ENCODE measurements at places on chromosomes 12 and 14.

DNA sequence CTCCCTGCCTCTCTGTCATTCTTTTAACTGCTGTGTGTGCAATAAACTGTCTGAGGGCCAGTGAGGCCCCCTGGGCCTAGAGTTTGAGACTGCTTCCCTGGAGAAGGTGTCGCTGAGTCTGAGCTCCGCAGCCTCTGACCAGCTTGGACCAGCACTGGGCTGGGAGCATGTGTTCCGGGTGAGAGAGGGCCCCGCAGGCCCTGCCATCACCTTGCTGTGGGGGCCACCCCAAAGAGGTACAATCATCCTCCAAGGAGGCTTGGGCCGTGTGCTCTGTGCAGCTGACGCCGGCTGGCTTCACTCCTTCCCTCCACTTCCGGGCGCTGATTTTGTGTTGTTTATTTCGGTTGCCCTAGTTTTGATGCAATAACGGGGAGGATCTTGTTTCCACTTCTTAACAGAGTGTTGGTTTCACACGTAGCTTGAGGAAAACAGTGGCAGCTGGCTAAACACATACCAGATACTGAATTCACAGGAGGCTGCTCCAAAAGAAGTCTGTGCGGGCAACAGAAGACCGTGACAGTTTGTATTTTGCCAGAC lies 121.6 kb downstream of the TMEM132C start:
- no peak for DNase-seq

DNA sequence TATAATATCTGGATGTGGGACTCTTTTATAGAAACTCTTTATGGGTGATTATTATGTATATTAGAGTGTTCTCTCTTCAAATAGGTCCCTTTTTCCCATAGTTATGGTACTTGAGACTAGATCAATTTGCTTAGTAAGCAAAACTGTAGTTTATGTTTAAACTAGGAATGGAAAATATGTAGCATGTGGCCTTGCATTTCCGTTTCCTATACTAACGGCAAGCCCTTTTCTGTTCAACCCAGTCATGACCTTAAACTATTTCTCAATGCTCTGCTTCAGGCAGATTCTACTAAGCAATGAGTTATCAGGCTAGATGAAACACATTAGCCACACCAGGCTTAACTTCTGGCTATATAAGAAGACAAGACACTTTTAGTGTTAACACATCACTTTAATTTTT lies 84.6 kb downstream of the OTOGL start:
- DNase-seq = no peak

- no peak for DNase-seq
Observed at GRCh38 chr12:123396954-123397353, 13.0 kb downstream of the KMT5A start.

GRCh38 chr12:105748806-105749600 lies 389.8 kb downstream of the NUAK1 start:
- DNase-seq = no peak

- no peak for DNase-seq
Observed at GRCh38 chr12:63929426-63929825, 84.9 kb downstream of the SRGAP1 start.

DNA sequence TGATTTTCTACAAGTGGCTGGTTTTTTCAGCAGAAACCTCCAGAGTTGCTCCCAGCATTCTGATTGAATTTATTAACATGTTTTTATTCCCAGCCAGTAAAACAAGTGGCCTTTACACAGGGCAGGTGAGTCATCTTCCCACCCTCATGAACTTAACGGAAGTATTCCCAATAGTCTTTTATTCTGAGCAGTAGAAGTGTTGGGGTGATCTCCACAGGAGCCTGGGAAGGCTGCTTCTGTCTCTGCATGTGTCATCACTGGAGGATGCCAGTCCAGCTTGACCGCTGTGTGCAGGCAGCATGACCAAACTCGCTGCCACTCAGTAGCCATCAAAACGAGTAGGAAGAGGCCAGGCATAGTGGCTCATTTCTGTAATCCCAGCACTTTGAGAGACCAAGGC lies 13.4 kb upstream of the DNAH10 start:
- no peak for DNase-seq

DNA sequence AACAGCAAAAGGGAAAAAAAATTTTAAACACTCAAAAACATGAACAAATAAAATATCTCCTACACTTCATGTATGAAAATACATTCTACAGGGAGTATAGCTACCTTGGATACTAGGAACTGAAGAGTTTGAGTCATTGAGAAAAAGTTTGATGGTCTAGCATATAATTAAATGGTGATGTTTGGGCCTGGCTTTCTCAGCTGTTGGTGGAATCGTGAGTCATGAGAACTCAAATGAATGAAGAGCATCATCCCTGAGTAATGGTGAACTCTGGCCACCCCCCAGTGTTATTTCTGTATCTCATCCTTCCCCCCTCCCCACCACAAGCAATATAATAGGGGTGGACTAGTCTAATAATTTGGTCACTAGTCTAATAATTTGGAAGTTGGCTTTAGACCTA lies 6.7 kb upstream of the SLC6A15 start:
- DNase-seq = no peak

- DNase-seq = no peak
Observed at GRCh38 chr14:60235440-60235839, 13.6 kb upstream of the PPM1A start.

- DNase-seq = no peak
Observed at GRCh38 chr12:12719496-12719895, 2.3 kb downstream of the CDKN1B start.

- no peak for DNase-seq
Observed at GRCh38 chr14:102645746-102646440, 53.4 kb downstream of the RCOR1 start.

- peak; percentile 32 for DNase-seq
Observed at GRCh38 chr12:3041558-3042164, 35.5 kb upstream of the TSPAN9 start.

- no peak for DNase-seq
Observed at GRCh38 chr14:90460136-90460535, 63.3 kb downstream of the CALM1 start.

DNA sequence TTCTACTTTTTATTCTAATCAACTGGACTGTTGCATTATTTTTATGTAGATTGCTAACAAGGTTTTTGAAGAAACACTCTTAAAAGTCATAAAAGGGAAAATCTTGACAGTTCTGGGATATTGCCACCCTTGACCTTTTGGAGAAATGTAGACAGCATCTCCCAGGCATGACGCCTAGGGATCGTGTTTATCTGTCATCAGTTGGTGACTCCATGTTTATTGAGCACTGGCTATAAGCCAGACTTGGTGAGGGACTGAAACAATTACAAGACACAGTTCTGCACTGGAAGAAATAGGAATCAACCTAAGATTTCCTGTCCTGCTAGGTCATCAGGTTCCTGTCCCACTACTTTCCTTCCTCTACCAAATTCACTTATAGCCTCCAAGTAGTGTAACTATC lies 34.5 kb downstream of the HMGA2 start:
- no peak for DNase-seq

DNA sequence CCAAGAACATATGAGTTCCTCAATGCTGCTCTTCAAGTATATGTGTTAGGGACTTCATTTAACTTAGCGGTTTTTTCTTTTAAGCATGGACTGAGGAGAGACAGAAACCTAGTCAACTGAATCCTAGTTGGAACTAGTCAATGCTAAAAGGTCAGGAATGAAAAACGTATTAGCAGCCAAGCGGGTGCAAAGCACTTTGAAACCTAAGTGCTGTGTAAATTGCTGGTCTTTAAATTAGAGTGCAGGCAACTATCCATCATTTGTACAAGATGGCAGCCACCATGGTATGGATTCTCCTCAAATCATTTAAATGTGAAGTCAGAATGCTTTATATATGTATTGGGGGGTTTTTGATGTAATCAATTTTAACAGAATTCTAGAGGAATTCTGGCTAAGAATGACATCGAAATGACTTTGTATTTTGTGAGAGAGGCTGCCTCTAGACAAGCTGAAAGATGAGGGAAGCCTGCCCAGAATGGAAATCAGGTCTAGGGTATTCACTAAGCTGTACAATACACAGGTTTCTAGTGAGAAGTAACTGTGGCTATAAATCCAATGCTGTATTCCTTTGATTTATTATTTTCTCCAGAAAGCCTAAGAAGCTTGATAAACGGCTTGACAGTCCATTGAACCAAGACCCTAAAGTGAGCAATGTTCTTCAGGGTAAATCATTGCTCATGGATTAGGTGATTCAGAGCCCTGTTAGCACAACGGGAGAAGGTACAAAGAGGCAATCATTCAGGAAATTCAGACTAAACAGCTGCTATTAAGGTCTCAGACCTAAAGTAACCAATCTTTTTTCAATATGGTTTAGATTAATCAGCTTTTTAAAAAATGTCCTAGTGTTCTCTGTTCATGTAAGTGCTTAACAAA lies 198.8 kb downstream of the ANO2 start:
- no peak for DNase-seq

GRCh38 chr14:84592770-84593169 lies 937.2 kb upstream of the FLRT2 start:
- DNase-seq = no peak

DNA sequence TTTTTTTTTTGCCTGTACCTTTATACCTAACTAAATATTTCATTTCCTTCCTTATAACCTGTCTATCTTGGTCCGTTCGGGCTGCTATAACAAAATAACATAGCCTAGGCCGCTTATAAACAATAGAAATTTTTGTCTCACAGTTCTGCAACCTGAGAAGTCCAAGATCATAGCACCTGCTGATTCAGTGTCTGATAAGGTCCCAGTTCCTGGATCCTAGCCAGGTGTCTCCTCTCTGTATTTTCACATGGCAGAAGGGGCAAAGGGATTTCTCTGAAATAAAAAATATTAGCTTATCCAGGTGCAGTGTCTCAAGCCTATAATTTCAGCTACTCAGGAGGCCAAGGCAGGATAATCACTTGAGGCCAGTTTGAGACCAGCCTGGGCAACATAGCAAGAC lies 1046.6 kb upstream of the USP15 start:
- DNase-seq = no peak

DNA sequence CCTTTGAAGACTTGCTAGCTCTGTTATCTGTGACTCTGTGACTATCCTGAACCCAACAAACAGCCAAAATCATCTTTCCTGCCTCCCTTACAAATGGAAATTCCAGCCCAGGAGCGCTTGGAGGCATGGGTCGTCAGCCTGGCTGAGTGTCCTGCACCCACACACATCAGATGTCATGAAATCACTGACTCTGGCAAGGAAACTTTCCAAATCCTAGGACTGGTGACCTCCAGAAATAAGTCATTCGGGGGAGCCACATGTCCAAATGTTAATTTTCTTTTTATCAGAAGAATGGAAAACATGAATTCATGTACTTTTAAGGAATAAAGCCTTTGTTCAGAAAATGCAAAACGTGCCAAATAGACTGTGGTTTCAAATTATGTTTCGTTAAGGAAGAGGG lies 96.3 kb upstream of the EVL start:
- no peak for DNase-seq

DNA sequence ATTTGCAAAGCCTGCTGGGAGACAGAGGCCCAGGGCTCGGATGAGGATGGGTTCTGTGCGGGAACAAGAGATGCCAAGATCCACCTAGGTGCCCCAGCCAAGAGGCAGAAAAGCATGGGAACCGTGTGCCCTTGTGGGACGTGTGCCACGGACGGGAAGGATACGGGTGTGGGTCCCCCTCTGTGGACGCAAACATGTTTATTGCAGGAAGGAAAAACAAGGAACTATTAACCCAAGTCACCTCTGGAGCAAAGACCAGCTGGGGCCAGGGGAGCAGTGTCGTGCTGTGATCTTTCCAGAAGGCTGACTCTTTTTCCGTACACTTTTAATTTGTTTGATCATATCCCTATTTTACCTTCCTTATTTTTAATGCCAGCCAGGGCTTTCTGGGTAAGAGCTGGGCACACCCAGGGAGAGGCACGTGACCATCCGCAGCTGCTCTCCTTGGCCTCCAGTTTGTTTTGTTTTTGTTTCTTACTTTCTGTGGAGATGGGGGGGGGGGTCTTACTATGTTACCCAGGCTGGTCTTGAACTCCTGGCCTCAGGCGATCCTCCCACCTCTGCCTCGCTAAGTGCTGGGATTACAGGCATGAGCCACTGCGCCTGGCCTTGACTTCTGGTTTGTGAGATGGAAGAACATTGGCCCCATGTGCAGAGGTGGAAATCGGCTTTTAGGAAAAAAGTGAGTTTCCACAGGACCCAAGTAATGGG lies 20.7 kb downstream of the SCARB1 start:
- DNase-seq = no peak

DNA sequence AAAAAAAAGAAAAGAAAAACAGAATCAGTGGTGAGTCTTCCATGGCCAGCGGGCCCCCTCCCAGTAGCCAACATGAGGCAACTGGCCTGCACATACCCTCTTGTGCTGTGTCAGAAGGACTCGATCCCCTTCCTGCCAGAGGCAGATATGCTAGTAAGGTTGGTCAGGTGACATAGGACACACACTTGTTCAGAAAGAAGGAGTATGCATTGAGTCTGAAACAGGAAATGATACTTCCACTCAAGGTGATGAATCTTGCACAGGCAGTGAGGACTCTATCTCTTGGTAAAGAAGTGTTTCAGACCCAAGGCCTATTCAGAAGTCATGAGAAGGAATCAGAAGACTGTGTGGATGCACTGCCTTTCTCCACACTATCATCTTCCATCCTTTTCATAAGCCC lies 269.7 kb upstream of the FAR2 start:
- no peak for DNase-seq

DNA sequence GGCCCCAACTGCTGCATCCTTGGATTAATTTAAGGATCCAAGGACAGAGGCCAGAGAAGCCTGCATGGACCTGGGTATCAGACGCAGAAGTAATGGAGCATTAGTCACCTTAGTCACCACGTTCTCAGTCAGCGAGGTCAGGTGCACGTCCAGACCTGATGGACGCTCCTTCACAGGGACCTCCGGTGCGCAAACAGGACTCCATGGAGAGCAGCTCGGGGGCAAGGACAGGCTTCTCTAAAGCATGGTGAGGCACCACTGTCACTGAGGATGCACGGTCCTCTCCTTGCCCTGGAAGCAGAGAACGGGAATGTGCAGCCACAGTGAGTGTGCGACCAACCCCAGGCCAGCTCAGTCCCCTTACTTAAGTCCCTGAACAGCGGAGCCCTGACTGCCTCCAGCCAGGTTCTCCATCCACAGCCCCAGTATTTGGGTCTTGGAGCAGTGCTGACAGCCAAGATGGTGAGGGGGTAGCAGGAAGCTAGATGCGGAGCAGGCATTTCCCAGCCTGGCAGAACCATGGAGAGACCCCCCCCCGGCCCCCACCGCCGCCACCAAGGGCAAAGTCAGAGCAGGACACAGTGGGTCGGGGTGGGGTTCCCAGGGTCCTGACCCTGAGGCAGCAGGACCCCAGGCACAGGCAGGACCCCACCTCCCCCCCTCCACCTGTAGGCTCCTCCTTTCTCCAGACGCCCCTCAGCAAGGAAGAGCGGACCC lies 253.4 kb upstream of the SFSWAP start:
- DNase-seq = no peak

- DNase-seq = no peak
Observed at GRCh38 chr12:88921890-88922532, 341.7 kb upstream of the KITLG start.

Measured in stimulated activated naive CD4-positive, alpha-beta T cell (primary cell).